T-helper 2 cell treated with Interferon-gamma antibody and Interleukin-4, amounts not matched to agents 5 μg/mL and 100 μg/mL, for 36 hours (primary cell): ENCODE measurements at places on chromosomes 7 and 10.

- no peak for DNase-seq
Observed at GRCh38 chr10:246431-246830, 111.2 kb downstream of the ZMYND11 start.

DNA sequence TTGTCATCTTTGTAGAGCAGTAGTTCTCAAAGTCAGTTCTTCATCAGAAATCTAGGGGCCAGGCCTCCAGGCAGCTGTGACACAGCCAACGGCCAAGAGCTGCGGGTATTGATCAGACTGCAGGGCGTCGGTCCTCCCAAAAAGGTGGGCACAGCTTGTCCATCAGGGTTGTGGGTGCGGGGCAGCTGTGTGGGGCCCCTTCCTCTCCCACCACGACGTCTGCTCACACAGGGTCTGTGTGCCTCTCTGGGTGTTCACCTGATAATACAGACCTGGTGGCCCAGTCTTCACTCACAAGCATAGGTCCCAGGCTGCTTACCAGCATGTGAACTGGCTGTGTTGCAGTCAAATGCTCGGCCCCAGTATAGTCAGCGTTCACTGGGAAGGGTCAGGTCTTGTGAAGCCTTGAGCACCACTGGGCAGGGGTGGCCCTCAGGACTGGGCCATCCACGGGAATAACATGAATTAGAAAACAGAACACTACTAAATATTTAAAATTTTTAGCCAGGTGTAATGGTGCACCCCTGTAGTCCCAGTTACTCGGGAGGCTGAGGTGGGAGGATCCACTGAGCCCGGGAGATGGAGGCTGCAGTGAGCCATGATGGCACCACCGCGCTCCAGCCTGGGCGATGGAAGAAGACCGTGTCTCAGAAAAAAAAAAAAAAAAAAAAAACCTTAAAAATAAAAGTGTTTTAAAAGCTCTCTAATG, 102.8 kb upstream of the DIP2C start:
- DNase-seq: no peak

DNA sequence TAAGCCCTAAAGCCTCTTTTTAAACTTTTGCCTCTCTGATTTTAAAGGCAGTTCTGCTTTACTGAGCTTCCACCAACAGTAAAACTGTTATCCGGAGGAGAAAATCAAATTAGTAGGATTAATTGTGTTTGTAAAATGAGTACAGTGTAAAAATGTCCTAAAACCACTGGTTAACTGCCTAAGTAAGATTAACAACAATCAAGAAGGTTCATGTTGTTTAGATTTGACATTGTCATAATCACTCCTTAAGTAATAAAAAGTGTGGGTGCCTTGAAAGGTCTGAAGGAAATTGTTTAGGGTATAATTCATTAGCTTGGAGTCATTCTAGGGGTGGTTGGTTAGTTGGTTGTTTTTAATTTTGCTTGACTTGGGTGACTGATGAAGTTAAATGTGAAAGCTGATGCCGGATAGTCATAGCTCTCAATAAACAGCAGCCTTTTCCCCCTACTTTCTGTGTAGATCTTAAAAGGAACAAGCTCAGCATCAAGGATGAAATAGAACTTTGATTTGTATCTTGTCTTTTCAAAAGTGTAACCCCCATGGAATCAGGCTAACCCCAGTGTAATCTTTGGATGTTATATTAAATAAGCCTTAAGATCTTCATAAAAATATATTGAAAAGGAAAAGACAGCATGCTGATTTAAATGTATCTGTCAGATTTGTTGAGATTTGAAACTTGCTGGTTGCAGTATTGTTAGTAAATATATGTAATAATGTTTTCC, 148.3 kb downstream of the ARID5B start:
- no peak for DNase-seq

DNA sequence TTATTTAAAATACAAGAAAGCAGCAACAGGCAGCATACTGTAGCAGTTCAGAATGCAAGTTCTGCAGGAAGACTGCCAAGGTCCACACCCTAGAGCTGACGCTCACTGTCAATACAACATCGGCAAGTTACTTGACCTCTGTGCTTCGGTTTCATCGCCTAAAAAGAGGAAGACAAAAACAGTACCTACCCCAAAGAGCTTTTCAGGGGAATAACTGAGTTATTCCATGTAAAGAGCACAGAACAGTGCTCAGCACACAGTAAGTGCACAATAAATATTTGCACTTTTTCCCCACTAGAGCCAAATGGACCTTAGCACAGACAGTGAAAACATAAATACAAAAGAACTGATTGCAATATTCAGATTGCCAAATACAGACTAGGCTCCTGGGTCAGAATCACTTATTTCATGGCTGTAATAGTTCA, 88.6 kb downstream of the USP6NL start:
- DNase-seq: no peak

DNA sequence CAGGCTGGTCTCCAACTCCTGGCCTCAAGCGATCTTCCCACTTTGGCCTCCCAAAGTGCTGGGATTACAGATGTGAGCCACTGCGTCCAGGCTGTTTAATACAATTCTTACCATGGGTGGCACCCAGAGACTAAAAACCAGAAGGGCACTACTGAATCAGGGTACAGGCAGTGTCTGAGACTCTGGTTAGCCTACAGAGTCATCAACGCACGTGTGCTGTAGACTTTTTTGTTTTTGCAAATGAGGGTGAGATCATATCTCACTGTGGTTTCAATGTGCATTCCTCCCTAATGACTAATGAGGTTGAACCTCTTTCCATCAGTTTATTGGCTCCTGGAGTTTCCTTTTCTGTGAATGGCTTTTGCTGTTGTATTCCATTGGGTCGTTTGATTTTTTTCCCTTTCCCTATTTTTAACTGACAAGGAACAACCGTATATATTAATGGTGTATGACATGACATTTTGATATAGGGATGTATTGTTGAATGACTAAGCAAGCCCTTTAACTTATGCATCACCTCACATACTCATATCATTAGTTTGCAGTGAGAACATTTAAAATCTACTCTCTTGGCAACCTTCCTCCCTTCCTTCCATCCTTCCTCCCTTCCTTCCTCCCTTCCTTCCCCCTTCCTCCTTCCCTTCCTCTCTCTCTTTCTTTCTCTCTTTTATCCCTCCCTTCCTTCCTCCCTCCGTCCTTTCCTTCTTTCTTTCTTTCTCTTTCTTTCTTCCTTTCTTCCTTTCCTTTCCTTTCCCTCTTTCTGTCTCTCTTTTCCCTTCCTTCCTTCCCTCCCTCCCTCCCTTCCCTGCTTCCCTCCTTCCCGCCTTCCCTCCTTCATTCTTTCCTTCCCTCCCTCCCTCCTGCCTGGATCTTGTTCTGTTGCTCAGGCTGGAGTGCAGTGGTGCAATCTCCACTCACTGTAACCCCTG, 9.3 kb upstream of the TMEM270 start:
- peak; percentile 62 for DNase-seq

DNA sequence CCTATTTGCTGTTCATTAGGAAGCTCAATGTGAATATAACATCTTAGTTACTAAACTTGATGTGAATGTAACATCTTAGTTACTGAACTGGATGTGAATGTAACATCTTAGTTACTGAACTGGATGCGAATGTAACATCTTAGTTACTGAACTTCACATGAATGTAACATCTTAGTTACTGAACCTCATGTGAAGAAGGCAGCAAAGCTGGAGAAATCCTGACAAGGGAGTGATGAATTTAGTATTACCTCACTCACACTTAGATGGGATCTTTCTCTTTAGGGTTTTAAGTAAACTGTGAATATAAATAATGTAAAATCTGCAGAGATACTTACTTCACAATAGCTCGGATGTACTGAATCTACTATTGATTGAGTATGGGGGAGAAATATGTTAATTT, 73.6 kb downstream of the ETV1 start:
- no peak for DNase-seq

DNA sequence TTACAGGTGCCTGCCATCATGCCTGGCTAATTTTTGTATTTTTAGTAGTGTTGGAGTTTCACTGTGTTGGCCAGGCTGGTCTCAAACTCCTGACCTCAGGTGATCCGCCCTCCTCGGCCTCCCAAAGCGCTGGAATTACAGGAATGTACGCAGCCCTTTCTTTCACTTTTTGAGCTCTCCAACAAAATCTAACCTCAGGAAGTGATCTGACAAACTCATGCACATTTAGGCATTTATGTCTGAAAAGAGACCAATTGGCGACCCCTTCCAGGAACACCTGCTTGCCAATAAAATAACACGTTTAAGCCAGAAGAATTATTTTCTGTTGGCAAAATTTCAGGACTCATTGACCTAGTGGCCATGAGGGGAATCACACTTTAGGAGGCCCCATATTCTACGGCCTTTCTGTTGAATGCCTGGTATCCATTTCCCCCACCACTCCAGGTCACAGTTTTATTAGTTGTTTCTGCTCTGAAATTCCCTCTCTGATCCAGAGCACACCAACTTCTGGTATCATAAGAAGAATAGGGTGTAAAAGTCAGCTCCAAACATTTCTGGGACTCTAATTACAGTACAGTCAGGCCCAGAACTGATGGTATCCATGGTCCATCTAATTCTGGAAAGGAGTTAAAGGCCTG, 65.8 kb upstream of the FRMD4A start:
- no peak for DNase-seq

- no peak for DNase-seq
Observed at GRCh38 chr7:99407872-99408378, 472 bp downstream of the PDAP1 start.

DNA sequence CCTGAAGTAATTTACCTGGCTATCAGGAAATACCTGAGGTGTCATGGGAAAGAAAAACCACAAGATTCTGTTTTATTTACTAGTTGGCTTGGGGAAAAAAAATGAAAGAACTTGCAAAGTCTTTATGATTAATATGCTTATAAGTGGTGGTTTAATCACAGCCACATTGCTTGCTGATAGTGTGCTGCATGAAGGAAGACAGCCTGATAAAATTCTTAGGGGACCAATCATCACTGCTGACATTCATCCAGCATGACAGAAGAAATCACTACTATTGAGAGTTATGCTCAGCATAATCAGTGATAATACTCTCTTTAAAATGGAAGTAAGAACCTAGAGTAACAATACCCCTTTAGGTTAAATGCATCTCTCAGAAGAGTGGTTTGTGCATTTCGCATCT, 150.2 kb upstream of the LRRN3 start:
- DNase-seq: no peak

GRCh38 chr10:672203-672602, 17.3 kb downstream of the DIP2C start:
- DNase-seq: no peak

DNA sequence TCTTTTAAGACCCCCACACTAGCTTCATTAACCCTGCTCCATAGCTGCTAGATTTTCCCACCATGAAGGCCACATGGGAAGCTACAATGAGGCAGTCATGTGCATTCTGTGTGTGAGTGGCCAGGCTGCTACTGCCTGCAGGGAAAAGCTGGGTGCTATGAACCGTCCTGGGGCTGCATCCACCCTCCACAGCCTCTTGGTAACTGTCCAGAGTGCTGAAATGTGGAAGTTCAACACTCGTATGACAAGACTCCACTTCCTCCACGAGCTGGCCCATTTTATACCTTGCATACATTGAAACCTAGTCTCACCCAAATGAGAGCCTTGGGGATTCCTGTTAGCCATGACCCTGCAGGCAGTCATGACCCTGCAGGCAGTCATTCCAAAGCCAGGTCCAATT, 59.4 kb downstream of the CUZD1 start:
- DNase-seq: no peak

- no peak for DNase-seq
Observed at GRCh38 chr10:17479015-17479615, 24.7 kb upstream of the ST8SIA6 start.

DNA sequence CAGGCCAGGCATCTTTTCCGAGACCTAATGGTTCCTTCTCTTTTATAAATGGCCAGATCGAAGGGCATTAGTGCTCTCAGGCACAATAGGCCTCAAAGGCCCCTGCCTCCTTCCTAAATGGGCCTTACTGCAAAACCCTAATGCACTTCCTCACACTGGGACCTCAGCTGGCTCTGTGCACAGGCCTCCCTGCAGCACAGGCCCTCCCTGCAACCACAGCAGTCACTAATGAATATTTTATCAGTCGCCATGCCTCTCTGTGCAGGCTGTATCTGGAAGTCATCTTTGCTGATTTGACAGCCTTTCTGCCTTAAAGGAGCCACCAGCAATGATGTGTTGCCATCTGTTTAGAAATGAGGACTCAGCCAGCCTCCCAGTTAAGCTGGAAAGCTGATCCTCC, 54.9 kb upstream of the SDK1 start:
- no peak for DNase-seq

GRCh38 chr10:99276848-99277486, 41.3 kb upstream of the HPSE2 start:
- no peak for DNase-seq

DNA sequence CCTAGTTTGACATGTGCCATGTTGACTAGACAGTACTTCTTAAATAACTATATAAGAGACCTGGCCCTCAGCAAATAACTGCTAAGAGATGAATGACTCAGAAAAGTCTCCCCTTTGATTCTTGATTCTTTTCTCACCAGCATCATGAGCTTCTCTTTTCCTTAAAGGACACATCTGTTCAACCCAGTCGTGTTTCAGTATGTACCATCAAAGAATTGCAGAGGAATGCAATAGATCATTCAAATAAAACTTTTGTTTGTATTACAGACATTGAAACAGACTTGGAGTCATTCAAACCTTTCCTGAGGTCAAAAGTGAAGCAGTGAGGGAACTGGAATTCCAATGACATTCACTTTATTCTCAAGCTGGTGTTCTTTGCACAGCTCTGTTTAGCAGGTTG, 598.3 kb upstream of the GHITM start:
- no peak for DNase-seq

DNA sequence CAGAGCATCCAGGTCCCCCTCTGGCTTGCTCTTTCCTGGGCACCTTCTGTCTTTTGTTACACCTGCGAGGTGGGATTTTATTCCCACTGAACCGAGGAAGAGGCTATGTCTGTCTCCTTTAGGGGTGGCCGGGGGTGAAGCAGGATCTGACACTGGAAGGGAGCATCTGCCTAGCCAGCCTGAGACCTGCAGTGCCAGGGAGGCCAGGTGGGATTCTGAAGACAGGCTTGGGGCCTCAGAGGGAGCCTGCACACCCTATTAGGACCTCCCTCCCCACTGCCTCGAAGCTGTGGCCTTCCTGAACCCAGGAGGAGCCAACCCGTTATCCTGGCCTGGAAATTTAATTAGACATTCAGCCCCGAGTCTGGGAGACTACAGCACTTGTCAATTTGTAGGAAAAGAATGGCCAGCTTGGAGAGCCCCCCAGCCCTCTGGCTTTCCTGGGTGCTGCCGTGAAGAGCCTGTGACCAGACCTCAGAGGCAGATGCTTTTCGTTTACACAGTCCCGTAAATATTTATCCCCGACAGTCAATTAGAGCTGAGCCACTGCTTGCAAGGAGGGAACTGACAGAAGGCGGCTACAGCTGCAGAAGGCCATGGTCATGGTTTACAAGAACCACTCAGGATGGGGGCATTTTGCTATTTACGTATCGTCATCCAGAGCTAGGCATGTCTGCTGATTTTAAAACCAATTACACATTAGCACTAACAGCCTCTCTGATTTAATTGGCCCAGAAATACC, 19.7 kb downstream of the CHAT start:
- DNase-seq: no peak

DNA sequence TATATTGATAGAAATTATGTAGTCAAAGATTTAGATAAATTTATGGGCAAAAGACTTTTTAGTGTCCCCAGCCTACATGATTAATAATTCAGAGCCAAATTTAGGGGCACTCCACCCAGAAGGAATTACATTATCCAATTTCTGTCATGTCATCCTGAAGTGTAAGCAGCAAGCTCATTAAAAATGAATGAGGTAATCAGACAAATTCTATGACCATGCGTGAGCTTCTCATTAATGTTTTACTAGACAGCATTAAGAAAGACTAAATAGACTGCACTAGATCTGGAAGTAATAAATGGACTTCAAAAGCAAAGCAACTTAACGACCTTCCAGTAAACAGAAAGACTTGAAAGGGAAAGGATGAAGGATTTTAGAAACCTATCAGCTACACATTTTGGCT, 22.7 kb upstream of the TRUB1 start:
- no peak for DNase-seq

GRCh38 chr10:49379596-49380410, 16.1 kb downstream of the DRGX start:
- no peak for DNase-seq
